Fibroblast of lung (primary cell): ENCODE measurements at places on chromosomes 16 and 17. TPM values are rescaled to one million over a fixed set of nuclear protein-coding genes. Genes with fewer than 3 reads are reported as not detected.
A peak's percentile ranks its signal among the peaks of the same experiment; 100 is the strongest.

The CSH2 gene
- polyA plus RNA-seq = not detected in 2 replicates

The ZNF771 gene
- 3.1 and 4.5 TPM in 2 replicates for polyA plus RNA-seq

- peak; percentile 63 for DNase-seq
These were observed 9.4 kb upstream of the TOM1L1 start for GRCh38 chr17:54891176-54891821.

GRCh38 chr17:82114872-82115271 is 16.8 kb upstream of the FASN start:
- DNase-seq = no peak

GRCh38 chr16:84618581-84619460 is 943 bp upstream of the COTL1 start:
- peak; percentile 95 for DNase-seq

DNA sequence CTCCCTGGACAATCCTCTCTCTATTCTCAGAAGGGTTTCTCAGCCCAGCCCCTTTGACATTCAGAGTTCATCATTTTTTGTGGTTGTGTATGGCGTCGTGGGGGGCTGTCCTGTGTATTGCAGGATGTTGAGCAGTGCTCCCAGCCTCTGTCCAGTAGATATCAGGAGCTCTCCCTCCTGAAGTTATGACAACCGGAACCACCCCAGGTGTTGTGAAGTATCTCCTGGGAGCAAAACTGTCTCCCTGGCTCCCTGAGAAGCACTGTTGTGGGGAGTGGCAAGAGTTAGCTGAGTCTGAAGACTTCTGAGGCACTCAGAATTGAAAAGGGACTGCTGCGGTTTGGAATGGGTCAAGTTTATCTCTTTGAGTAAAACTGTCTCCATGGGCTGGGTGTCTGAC is 55.9 kb upstream of the MGAT5B start:
- no peak for DNase-seq

GRCh38 chr16:12680531-12680930 is 123.2 kb downstream of the CPPED1 start:
- DNase-seq = no peak

GRCh38 chr16:79271583-79271982 is 329.0 kb downstream of the MAF start:
- no peak for DNase-seq

GRCh38 chr17:15493693-15494035 is 26.2 kb upstream of the CDRT4 start:
- DNase-seq = no peak

- no peak for DNase-seq
These were observed 296.3 kb downstream of the HS3ST4 start for GRCh38 chr16:25988084-25988483.

GRCh38 chr17:16925461-16926060 is 46.4 kb downstream of the TNFRSF13B start:
- DNase-seq = no peak

- no peak for DNase-seq
These were observed 15.2 kb upstream of the METRNL start for GRCh38 chr17:83064021-83064731.

- DNase-seq = peak; percentile 41
These were observed 19.7 kb downstream of the MEAK7 start for GRCh38 chr16:84484579-84485254.

DNA sequence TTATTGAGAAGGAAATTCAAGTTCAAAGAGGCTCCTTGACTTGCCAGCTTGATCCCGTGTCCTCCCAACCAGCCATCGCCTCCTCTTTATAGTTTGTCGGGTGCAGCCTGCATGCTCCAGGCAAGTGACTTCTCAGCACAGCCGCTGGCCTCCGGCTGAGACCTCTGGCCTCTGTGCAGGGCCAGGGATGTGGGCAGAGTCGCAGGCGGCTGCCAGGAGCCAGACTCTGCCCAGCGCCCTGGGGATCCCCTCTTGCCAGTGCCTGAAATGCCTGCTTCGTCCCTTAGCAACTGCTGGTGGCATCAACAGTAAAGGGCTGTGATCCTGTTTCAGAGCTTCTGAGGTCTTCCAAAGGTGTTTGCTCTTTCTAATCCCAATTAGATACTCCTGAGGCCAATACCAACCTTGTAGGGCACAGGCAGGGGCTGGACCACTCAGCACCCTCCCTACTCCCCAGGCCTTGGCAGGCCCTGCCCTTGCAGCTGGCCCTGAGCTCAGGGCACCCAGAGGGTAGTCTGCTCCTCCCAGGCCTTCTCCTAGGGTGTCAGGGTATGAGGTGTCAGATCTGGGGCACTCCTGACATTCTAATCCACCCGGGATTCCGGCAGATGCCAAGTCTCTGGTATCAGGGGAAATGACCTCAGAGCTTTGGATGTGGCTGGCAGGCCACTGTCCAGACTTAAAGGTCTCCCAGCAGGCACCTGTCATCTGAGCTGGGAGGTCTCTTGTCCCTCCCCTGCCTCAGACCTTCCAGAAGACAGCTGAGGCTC is 68.0 kb upstream of the SIAH1 start:
- no peak for DNase-seq

GRCh38 chr17:81396722-81397313 is 1.6 kb downstream of the BAHCC1 start:
- peak; percentile 53 for DNase-seq
